ENCODE measurements at places on chromosomes 2 and 18.
A peak's percentile ranks its signal among the peaks of the same experiment; 100 is the strongest.

DNA sequence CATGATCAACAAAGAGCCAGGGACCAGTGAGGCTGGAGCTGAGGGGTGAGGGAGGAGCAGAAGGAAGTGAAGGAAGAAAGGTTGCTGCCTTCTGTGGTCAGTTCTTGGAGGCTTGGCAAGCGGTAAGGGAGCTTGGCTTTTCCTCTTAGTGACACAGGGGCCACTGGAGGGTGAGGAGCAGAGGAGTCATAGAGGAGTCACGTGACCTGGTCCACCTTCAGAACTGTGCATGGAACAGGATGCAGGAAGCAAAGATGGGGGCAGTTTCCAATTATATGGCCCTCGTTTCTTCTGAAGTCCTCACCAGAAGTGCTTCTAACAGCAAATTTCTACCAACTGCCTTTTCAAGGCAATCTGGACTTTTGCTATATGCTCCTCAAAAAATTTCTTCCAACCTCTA lies 326.9 kb upstream of the SMIM21 start:
- no peak for DNase-seq

DNA sequence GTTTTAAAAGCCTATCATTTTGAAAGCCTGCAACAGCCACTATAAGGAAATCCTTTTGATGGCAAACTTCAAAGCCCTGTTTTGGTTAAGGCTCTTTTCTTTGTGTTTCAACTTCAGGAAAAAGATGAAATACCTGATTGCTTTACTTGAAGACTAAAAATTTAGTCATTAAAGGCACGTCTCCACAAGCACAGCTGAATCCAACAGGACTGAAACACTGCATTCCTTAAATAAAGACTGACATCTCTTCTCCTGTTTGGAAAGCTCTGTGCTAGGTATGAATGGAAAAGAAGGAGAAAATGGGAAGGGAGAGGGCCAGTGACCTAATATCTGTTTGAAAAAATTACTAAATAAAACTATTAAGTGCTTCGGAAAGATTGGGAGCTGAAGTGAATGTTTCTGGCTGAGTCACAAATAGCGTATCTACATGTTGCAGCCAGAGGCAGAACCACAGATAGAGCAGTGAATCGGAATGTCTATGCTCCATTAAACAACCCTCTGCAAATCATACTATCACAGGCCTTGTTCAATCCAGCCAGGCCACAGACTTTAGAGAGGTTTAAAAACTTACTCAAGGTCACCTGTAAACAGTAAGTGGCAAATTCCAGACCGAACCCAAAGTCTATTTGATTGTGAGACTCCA lies 21.1 kb upstream of the RALBP1 start:
- DNase-seq = no peak

DNA sequence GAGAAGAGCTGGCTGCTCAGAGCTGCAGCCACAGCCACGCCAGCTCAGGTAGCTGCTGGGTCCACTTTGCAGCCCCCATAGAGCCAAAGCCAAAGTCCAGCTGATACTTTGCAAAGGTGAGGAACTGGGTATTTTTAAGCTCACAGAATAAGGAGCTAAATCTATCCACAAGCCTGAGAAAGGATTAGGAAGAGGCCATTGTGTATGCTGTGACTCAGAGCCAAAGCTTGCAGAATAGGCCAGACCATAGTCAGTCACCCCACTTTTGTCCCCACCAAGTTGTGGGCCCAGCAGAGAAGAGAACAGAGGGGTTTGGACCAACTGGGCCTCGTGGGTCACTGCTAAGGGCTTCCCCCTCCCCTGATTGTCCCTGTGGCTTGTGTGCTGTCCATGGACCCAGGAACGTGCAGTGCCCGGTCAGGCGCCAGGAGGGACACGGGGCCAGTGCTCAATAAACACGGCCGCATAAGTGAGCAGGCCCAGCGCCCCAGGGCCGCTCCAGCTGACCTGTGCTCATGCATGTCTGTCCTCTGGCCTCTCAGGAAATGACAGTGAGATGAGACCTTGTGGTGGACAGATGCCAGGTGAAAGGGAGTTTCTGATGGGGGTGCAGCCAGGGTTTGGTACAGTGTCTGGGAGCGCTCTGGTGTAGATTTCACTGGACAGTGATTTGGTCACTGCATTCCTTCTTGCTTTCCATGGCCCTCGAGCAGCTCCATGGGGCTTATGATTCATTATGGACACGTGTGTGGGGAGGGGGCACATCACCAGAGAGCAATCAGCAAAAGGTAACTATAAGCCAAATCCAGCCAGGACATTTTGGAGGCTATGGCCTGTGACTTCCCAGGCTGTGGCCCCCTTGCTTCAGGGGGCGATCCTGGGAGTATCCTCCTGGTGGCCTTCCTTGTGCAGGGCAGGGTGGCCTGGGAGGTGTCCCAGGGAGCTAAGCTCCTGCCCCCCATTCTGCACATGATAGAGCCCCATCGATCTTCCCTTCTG lies 31.3 kb downstream of the MAL start:
- DNase-seq = peak; percentile 75

DNA sequence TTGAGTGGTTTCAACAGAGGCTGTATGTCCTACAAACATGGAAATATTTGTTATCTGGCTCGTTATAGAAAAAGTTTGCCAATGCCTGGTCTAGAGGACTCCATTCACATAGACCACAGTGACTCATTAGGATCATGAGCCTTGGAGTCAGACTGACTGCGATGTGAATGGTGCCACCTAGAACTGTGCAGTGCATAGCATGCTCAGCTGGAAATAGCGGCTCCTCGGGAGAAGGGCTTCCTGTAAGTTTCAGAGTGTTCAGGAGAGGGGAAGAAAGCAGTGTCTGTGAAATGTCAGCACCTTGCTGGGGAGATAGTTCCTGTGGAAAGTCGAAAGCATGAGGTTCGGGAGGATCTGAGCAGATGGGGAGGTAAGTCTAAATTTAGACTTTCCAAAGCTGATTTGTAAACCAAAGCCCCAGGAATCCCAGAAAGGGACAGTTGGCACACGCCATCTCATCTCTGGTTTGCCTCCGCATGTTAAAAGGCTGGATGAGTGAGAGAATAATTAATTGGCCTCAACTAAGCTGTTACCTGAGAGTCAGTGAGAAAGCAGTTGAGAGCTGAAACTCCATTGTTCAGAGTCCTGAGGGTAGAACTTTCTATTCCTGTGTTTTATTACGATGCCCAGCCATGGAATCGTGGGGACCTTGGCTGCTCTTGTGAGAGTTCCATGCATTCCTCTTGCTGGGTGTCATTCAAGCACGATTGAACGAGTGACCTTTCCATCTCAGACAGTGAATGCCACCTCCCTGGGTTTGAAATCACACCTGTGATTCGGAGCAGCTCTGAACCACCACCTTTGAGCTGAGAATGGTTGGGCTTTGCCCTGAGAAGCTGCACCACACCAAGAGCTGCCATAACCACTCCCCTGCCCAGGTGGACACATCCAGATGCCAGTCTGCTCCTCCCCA lies 99.5 kb downstream of the MAPK4 start:
- DNase-seq = no peak

DNA sequence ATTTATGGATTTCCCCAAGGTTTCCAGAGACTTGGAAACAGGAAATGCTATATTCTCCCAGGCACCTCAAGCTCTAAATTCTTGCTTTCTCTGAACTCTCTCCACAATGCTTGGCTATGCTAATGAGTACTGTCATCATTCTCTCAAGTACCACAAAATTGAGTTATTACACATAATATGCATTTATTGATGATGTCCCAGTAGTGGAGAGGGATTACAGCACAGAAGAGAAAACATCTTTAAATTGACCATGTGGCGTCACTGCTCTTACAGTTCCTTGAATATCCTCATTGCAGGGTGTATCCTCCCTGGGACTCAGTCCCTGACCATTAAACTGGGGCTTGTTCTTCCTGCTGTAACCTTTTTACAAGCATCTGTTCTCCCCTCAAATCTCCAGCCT lies 681.1 kb upstream of the FANCL start:
- no peak for DNase-seq

GRCh38 chr18:10895976-10896375 lies 253.4 kb downstream of the PIEZO2 start:
- DNase-seq = no peak

DNA sequence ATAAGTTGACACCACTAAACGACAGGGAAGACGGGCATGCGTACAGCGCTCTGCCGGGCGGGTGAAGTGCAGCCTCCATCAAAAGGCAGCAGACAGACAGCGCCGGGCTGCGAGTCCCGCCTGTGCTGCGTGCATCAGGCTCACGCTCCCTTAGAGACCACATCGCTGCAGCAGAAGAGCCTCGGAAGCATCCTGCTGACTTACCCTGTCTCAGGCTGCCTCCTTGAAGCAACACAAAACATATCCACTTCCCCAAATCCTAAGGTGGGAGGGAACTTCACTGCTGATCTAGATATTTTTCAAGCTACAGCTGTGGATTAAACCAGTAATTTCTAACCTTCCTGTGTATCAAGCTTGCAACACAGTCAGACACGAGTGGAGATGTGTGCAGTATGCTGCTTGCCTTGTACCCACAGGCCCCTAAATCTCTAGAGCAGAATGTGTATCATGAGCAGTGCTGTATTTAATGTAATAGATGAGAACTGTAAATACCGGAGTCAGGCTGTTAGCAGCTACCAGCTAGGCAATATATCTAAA lies 6.4 kb downstream of the MYT1L start:
- DNase-seq = no peak

GRCh38 chr2:182144041-182144775 lies 158.6 kb downstream of the PPP1R1C start:
- no peak for DNase-seq

DNA sequence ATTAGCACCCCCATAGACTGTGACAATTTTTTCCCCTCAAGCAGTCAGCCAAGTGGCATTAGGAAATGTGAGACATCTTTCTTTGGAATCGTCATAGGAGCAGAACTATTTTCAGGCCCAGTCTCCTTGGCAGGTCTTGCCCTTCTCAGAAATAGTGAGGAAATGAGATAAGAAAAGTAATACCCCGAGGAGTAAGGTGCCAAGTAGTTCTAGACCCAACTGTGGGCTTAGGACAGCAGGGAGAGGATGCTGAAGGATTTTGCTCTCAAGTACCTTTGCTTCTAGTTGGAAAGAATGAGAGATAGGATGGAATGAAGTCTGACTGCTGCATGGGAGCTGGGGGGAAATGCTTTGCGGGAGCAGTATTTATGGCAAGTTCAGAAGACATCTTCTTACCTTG lies 31.8 kb downstream of the PRKCE start:
- no peak for DNase-seq

- DNase-seq = no peak
Observed at GRCh38 chr18:36735130-36735529, 93.7 kb downstream of the TPGS2 start.

GRCh38 chr18:199768-200167 lies 41.4 kb downstream of the USP14 start:
- no peak for DNase-seq

DNA sequence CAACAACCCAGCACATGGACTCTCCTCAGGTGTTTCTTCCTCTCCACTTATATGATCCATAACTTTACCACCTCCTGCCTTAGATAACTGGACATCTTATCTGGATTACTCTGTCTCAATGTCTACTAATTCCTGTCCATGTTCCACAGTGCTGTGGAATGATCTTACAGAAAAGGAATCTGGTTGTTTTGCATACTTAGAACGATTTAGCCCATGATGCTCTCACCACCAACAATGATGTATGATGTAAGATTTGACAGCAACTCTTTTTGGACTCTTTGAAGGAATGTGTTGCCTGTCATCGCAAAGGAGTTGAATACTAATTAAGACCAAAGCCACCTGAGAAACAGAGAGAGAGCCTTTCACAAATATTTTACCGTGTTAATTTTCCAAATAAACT lies 37.7 kb upstream of the SYT4 start:
- DNase-seq = no peak

DNA sequence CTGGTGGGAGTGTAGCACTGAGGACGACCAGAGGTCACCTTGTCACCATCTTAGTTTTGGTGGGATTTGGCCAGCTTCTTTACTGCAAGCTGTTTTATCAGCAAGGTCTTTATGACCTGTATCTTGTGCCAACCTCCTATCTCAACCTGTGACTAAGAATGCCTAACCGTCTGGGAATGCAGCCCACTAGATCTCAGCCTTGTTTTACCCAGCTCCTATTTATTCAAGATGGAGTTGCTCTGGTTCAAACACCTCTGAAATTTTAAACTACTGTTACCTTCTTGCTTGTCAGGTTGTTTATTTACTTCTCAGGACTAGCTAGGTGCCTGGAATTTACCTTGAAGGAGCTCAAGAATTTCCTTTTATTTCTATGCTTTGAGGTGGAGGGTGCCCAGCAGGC lies 9.5 kb upstream of the KCNG3 start:
- no peak for DNase-seq

DNA sequence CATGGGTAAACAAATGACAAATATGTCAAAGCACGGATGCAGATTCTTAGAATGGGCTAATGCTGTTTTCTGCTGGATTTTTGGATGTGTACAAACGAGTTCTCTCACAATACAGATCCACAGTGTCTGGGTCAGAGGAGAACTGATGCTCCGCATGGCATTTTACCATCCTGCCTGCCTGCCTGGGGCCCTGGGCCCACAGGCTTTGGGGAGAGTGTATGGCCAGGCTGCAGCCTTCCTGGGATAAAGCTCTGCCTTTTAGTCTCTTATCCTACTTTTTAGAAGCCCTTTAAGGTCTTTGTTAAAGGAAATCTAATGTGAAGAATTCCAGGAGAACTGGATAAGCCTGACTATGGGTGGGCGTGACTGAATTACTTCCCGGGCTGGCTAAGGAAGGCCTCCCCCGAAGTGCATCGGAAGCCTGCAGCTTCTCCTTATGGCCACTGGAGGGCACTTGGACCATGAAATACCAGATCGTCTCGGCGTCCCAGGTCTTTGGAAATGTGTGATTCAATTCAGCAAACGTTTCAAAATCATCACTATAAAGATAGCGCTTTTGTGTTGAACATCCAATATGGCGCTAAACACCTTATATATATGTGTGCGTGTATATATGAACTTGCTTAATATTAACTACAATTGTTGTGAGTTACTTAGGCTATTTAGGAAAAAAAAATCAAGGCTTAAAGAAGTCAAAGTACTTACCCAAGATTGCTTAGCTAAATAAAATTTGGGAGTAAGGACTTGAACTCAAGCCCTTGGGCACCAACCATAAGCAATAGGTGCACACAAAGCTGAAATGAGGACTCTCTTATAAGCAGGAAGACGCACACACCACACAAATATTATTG lies 15.2 kb upstream of the DNPEP start:
- DNase-seq = peak; percentile 48

DNA sequence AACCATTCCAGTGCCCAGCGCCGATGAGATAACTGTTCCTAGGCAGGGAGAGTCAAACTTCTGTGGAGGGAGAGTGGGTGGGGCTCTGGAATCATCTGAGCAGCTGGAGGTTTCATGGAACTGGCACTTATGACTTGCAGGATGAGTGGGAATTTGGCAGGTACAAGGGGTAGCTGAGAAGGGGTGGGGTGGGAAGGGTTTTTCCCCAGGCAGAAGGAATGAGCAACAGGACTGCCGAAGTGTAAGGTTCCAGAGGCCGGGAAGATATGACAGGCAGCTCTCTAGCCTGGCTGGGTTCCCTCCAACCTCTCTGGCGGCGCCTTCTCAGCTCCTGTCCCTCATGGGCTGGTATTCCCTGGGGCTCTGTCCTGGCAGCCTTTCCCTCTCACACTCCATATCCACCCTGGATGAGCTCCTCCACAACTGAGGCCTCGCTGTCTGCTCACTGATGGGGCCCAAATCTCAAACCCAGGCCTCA lies 2.5 kb upstream of the TET3 start:
- no peak for DNase-seq

- no peak for DNase-seq
Observed at GRCh38 chr2:25375371-25375988, 33.8 kb upstream of the DNMT3A start.

- DNase-seq = no peak
Observed at GRCh38 chr2:34353509-34354113, 754.5 kb upstream of the FAM98A start.

GRCh38 chr18:10379522-10379921 lies 74.9 kb upstream of the APCDD1 start:
- no peak for DNase-seq

Measured in globus pallidus (tissue), 1 donor.